Pancreas (tissue), 10 donors: ENCODE measurements at places on chromosomes 2 and 18. TPM values are rescaled to one million over a fixed set of nuclear protein-coding genes. Genes with fewer than 3 reads are reported as not detected.

DNA sequence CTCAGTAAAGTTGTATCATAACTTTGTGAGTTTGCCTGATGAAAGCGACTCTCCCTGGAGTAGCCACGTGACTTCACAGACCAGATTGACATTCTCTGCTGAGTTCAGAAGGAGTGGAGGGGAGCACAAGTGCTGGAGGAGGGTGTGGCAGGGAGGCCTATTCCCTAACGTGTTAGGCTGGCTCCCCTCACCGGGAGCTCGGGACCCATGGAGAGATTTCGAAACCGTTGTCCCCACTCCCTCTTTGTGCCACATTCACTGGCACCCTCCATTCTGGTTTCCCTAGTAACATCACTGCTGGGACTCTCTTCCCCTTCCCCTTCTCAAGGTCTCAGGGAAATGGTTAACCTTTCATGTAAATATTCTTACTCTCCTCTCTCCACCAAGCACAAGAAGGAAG lies 279.9 kb downstream of the ALPK2 start:
- DNase-seq: no peak

DNA sequence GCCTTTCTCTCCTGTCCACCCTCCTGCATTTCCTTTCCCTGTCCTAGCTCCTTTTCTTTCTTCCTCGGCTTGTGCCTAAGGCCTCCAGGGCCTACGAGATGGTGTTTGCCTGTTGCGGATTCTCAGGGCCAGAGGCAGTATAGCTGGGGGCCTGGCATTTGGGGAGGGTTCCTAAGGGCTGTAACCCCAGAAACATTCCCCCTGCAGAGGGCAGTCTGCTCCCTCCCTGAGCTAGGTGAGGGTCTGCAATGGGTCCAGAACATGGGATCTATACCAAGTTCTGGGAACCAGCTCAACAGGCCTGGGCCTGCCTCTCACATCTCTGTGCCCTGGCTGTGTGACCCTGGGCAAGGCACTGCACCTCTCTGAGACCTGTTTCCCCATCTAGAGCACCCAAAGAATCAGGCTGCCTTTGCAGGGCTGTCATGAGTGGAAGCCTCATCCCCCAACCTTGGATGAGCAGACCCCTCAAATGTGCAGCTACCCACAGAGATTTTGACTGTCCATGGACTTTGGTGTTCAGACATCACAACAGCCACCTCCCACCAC lies 97.5 kb downstream of the GLI2 start:
- DNase-seq: no peak

DNA sequence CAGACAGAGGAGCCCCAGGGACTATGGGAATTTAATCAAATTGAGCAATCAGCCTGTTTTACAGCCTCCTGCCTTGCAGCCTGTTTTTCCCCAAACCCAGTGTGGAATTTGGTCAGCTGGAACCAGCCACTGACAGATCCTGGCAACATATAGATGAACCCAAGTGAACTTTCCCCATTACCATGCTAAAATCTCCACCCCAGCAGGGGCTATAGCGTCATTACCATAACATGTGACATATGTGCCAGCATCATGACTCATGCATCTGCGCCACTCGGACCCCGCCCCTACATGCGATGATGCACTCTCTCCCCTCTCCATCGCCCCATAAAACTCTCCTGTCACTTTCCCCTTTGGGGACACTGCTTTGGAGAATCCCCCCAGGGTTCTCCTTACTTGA lies 17.3 kb upstream of the FEZ2 start:
- DNase-seq: no peak

Gene ERLEC1
- total RNA-seq: 36.3 TPM

Gene MTERF4
- 15.0 TPM for total RNA-seq

Gene CCL20
- 0.38 TPM for total RNA-seq
